ENCODE measurements at places on chromosomes 1 and 21. TPM values are rescaled to one million over a fixed set of nuclear protein-coding genes. Genes with fewer than 3 reads are reported as not detected.

Gene TNFRSF18
- 1.1 TPM for total RNA-seq

GRCh38 chr1:33036051-33036525 is 595 bp downstream of the AK2 start:
- no peak for DNase-seq

- DNase-seq = no peak
These were observed 173.9 kb downstream of the GPATCH2 start for GRCh38 chr1:217457016-217457415.

Gene GJA4
- 1.0 TPM for total RNA-seq

GRCh38 chr1:82948386-82948785 is 1050.5 kb downstream of the TTLL7 start:
- DNase-seq = no peak
